ENCODE measurements at places on chromosomes 11 and 22.

DNA sequence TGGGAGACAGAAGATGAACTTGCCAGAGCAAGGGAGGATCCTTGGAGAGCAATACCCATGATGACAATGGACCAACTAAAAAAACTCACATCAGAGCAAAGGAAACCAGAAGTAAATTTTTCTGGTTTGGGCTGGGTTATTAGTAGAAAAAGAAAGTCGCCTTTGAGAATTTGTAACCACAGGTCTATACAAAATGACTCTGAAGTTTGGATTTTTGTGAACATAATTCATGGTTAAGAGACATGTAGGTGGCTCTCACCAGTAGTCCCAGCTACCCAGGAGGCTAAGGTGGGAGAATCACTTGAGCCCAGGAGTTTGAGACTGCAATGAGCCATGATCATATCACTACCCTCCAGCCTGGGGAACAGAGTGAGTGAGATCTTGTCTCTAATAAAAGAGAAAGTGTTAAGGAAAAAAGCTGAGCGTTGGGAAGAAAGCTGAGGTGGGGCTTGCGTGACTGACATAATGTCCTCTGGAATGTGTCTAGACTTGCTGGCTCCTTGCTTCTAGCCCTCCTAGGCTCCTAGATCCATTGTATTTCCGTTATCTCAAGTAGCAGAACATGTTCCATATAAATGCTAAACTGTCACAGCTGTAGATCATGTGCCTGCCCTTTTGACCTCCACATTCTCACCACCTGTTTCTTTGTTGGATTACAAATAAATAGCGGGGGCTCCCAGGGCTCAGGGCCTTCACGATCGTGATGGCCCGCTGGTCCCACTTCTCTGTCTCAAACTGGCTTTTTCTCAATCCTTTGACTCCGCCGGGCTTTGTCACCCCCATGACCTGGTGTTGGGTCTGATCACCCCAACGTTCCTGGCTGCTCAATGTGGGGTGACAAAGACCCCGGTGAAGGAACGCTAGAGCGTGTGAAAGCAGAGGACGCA lies 56.2 kb upstream of the SC5D start:
- no peak for DNase-seq

DNA sequence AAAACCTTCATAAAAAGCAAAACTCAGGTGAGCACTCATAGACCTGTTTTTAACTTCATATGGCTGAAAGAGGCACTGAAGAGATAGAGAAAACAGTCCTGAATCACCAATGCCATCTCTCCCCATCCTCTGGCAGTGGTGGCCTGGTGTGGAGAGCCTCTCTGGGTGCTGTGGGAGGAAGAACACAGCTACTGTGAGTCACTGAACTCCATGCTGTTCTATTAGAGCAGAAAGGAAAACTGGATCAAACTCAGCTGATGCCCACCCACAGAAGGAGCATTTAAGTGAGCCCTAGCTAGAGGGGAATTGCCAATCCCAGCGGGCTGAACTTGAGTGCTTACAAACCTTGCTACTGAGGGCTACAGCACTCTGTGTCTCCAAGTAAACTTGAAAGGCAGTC lies 115.3 kb upstream of the SESN3 start:
- peak; percentile 60 for DNase-seq

GRCh38 chr11:34425867-34426266 lies 12.9 kb upstream of the CAT start:
- peak; percentile 49 for DNase-seq

GRCh38 chr11:66470015-66470414 lies 3.3 kb downstream of the PELI3 start:
- DNase-seq = no peak

DNA sequence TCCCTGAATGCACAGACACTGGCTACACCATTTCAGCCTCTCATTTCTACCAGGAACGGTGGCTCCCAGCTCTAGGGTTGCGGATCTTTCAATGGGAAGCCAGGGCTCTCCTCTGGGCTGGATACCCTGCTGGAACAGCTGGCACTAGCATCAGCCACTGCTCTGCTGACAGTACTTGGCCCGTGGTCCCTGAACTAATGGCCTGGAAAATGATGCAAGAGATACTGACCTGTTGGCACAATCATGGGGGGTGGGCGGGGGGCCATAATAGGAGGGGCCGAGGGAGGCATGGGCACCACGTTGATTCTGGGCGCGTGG lies 10.7 kb upstream of the TBC1D10A start:
- DNase-seq = no peak

- no peak for DNase-seq
Measured at GRCh38 chr11:59542142-59542810, 30.9 kb downstream of the OR4D9 start.

GRCh38 chr11:115710426-115710825 lies 206.2 kb upstream of the CADM1 start:
- no peak for DNase-seq

Data from suppressor macrophage treated with lipopolysaccharide for 1 hour (primary cell).